ENCODE measurements at places on chromosomes 2 and 18.

- no peak for DNase-seq
Measured at GRCh38 chr2:23803965-23804542, 122.9 kb downstream of the ATAD2B start.

- DNase-seq, result no peak
Measured at GRCh38 chr2:221614274-221614673, 42.2 kb upstream of the EPHA4 start.

GRCh38 chr2:97718051-97718882 is 4.9 kb downstream of the ZAP70 start:
- DNase-seq, result peak; percentile 85

DNA sequence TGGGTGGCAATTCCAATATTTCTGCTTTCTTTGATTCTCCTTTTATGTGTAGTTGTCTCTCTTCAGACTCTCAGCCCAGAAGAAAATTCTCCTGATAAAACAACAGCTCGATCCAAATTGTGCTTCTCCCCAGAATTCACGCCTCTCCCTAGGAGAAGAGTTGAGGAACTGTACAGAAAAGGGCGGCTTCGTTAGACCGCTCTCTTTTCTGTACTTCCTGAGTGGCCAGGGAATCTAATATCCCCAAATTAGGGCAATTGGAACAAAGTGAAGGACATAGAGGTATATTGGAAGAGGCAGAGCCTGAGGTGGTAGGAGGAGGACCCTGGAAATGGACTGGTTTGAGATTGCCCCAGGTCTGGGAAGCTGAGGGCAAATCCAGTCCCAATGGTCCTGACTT is 5.6 kb downstream of the ADCYAP1 start:
- DNase-seq, result no peak

DNA sequence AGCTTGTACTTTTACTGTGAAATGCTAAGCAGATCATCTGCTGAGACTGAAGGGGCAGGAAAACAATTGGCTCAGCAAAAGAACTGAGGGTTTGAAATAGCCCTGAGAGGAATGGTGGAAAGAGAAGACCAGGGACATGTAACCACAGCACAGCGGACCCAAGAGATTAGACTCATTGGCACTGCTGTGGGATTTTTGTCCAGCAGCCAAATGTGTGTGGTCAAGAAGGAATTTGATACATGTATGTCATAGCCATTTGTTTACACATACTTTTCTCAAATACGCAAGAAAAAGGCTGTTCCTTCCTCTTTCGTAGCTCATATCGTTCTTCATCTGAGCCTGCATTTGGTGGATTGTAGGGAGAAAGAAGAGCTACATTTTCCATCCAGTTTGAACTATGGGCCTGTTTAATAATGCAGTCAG is 73.8 kb downstream of the TRABD2A start:
- no peak for DNase-seq

GRCh38 chr2:206202446-206202845 is 42.8 kb downstream of the EEF1B2 start:
- DNase-seq, result no peak

DNA sequence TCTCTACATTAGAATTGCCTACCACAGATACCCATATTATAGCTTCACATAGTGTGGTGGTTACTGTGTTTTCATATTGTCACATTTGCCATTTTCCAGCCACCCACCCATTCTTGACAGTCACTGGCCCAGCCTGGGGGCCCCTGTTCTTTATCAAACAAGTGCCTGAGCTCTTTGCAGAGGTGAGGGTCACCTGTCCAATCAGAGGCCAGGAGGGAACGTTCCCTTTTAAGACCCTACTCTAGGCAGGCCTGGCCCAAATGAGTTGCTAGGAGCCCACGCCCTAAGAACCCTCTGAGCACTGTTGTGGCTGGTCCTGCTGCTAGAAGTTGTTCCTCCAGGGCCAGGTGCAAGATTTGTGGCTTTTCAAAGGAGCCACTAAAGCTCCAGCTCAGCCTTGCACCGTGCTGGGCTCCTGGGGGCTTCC is 5.2 kb downstream of the IL37 start:
- peak; percentile 31 for DNase-seq

DNA sequence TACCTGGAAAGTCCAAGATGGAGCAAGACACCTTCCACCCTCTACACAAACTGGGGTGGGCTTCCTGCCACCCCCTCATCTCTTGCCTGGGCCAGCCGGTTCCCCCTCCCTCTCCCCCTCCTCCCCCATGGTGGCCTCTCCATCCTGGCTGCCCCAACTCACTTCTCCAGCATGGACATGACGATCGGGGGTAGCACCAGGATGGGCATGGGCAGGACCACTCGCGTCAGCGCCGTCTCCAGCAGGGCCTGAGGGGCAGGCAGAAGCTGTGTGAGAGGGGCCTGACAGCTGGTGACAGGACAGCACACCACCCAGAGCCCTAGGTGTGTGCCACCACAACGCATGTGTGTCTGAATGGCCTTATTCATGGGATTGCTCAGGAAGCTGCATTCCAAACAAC is 51.0 kb downstream of the EMX1 start:
- no peak for DNase-seq

DNA sequence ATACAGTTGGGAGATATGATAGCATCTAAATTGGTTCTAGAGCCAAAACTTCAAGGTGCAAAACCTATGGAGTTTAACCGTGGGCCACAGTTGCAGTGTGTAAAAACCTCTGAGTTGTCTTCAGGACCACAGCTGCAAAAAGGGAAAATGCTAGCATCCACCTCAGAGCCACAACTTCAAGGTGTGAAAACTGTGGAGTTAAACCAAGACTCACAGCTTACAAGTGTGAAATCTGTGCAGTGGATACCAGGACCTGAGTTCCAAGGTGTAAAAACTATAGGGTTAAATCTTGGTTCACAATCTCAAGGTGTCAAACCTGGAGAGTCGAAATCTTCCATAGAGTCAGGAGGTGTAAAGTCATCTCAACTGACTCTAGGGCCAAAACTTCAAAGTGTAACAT is 10.4 kb upstream of the ZNF512 start:
- DNase-seq, result peak; percentile 55

DNA sequence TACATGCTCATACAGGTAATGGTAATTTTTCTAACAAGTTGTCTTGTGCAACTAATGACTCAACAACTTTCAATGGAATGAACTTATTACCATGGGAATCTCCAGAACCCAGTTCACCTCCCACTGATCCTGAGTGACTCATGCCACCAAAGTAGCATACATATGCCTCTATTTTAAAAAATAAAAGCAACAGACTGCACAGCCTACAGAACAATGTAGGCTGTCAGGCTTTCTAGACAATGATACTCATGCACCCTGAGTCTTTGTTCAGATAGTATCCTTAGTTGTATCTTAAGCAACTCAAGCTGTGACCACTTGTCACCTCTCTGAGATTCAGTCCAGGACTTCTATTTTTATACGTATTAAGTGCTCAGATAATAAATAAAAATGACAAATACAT is 531.0 kb upstream of the SETBP1 start:
- DNase-seq, result no peak

DNA sequence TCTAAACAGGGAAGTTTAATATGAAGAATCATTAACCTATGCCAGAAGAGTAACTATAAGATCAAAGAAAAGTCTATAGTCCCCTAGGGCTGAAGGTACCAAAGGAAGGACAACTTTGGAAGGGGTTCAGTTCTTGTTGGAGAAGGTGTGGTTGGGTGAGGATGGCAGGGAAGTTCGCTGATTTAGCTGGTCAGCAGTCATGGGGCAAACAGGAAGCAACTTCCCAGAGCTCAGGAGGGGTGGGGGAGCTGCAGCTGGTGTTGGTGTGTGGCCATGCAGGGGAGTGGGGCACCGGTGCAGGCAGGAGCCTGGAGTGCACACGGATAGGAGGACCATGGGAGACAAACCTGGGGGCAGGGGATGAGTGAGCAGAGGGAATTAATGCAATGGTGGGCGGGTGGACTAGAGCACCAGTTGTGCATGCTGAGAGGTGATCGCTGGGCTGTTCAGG is 34.0 kb downstream of the FHOD3 start:
- no peak for DNase-seq

GRCh38 chr18:21826196-21826595 is 85.6 kb downstream of the MIB1 start:
- DNase-seq, result no peak

GRCh38 chr2:85893428-85894258 is 4.9 kb upstream of the ST3GAL5 start:
- DNase-seq, result no peak

GRCh38 chr2:71361631-71362030 is 30.0 kb downstream of the ZNF638 start:
- DNase-seq, result no peak

GRCh38 chr2:61795408-61795807 is 58.5 kb downstream of the FAM161A start:
- DNase-seq, result no peak

- DNase-seq, result peak; percentile 21
Measured at GRCh38 chr2:60796573-60797509, 40.8 kb downstream of the PAPOLG start.

- DNase-seq, result no peak
Measured at GRCh38 chr2:44543773-44544725, 182.3 kb downstream of the CAMKMT start.
